ENCODE measurements at places on chromosomes 2 and 18.

- peak; percentile 42 for DNase-seq
Measured at GRCh38 chr2:207143215-207144172, 22.3 kb downstream of the KLF7 start.

DNA sequence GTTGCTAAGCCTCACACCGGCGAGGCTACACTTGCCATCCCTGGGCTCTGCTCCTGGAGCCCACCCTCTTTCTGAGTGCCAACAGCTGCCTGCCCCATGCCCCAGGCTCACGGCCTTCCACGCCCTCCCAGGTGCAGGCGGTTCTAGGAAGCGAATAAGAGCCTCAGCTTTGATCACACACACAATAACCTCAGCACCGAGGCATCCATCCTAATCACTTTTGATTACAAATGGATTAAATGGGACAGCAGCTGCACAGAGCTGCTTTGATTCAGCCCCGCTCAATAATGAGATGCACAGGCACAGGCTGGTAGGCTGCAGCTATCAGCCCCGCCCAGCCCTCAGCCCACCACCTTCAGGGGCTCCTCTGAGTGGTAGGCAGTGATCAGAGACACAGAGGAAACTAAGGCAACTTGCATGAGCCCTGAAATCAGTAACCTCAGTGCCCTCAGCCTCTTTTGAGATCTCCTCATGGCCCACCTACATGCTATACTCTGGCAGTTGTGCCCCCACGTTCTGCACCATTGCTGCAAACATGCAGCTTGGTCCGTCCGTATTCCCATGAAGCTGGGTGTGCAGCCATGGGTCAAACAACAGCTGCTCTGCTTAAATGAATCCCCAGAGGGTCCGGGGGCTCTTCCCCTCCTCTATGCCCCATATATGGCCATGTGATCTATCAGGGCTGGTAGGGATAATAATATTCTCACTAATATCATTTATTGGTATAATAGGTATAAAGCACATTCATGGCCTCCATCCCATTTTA is 171.4 kb downstream of the SETBP1 start:
- DNase-seq = no peak

- no peak for DNase-seq
Measured at GRCh38 chr2:126571403-126571802, 84.6 kb upstream of the GYPC start.

GRCh38 chr2:105391763-105392662 is 6.8 kb downstream of the FHL2 start:
- DNase-seq = no peak

- DNase-seq = no peak
Measured at GRCh38 chr2:201220102-201220570, 37.2 kb downstream of the CASP10 start.

DNA sequence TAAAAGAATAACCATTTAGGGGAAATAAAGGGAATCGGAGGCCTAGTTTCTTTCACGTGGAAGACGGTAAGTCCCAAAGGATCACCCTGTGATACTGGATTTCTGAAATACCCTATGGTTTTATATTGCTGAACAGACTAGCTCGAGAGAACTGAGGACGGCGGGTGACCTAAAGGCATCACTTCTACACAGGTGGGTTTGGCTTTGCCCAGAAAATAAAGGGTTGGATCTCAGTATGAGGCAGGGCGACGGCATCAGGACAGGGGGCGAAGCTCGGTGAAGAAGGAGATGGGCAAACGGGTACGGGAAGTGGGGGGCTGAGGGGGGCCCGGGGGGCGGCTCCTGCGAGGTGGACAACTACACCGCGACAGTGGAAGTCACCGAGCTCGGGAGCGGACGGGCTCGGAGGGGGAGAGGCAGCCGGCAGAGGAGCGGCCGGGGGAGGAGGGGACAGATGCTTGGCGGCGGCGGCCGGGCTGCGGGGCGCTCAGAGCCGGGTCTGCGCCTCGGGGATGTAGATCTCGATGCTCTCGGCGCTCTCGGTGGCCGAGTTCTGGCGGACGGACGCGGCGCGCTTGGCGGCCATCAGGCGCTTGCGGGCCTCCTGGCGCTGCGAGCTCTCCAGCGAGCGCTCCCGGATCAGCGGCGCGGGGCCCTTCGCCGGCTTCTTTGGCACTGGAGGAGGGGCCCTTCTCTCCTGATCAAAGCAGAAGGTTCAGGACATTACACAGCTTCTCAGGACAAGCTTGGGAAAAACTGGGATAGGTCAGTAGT is 48.9 kb downstream of the TGIF1 start:
- DNase-seq = peak; percentile 9

DNA sequence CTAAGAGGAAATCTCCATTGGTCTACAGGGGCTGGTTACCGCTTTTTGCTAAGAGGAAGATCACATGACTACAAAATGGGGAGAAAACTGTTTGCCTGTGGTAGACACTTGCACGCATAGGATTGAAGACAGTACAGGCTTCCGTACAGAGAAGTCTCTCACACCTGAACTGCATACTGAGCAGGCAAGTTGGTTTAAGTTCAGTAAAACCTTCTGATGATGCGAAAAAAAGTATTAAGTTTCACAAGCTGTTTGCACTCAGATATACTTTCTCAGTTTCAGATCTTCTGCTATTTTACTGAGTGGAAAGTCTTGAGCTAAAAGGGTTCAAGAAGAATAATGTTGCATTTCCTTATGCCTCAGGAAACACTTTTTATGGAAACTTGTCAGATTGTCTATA is 292.2 kb upstream of the MC4R start:
- no peak for DNase-seq

GRCh38 chr18:55748227-55748738 is 160.3 kb upstream of the TCF4 start:
- DNase-seq = no peak

GRCh38 chr2:101064505-101064867 is 62.4 kb downstream of the RPL31 start:
- DNase-seq = no peak

GRCh38 chr18:55290898-55291297 is 297.1 kb downstream of the TCF4 start:
- DNase-seq = no peak

DNA sequence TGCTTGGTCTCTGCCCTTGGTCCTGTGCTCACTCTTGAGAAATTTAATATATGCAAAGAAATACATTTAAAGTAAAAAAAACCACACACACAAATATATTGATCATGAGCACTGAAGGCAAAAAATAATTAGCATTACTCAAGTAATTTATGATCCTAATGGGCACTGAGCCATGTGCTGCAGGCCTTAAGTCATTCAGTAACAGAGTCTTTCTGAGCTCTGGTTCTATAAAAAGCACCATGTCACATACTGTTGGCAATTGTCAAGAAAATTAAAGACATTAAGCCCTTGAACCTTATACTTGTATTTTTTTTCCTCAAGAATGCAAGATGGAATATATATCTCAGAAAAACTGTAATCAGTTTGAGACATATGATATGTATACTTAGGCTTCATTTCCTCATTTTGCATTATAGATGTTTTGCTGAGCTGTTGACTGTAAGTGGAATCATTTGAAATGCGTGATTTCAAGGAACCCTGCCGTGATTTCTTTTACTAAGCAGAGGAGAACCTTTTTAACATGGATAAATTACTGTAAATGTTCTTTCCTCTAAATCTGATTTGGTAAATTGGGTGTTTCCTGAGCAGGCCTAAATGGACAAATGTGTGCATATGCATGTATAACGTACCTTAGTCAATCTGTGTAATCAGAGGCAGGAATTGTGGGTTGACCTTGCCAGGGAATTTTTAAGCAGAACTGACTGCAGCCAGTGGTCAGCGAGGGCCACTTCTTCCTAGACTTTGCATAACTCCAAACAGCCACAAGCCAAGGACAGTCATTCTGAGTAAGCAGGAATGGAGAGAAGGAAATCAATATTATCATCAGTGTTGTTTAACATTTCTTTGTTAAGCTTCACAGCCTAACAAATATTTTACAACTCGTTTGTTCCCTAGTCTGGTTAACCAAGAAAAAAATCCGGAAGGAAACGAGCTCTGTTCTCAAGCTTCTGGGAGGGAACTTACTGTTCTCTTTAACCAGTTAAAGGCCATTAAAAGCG is 191.5 kb upstream of the ATP5MC3 start:
- DNase-seq = no peak

All from activated CD4-positive, alpha-beta T cell treated with anti-CD3 and anti-CD28 coated beads, Interleukin-2, Interleukin-6, amounts not matched to agents 100 ng/mL and 50 ng/mL, durations not matched to agents 16 hours and 8 hours (primary cell).